ENCODE measurements at places on chromosomes 1 and 21. TPM values are rescaled to one million over a fixed set of nuclear protein-coding genes. Genes with fewer than 3 reads are reported as not detected.
A peak's percentile ranks its signal among the peaks of the same experiment; 100 is the strongest.

Gene GBP3
- 14.3 TPM for total RNA-seq

DNA sequence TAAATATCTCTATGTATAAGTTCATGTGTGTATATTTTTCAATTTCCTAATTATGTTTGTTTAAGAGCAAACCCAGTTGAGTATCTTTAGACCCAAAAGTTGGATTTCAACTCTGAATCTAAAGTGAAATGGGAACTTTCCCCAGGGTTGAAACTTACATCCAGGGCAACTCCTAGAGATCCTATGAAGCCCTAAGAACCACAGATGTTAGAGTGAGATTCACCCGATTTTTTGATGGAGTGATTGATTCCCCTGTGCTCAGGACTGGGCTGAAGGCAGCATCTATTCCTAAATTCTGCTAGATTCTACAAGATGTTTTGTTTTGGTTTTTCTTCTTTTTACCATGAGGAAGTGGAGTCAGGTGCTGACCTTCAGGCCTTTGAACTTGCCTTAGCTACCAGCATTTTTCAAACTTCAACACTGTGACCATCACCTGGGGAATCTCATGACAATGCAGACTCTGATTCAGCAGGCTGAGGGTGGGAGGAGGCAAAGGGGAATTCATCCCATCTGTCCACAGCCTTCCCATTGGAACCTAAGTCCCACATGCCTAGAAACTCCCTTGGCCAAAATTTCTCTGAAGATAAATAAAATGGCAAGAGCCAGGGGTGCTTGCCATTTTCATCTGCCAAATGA lies 145.5 kb downstream of the ETS2 start:
- no peak for DNase-seq

Gene DPT
- 30.2 TPM for total RNA-seq

Gene PLA2G2C
- total RNA-seq: not detected

DNA sequence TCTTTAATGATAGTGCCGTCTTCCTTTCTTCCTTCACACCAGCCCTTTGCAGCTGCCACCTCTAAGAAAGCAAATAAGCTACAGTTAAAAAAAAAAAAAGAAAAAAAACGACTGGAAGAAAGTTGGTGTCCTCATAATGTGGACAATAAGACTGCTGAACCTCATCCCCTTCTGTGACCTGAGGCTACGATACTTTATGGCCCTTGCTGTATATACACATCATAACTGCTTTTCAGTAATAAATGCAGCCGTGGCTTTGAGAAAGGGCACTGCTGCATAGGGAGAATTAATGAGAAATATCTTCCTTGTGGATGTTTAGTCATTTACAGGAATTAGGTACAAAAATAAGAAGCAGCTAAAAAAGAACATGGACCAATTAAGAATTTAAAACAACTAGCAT lies 333.8 kb upstream of the ADGRL2 start:
- no peak for DNase-seq

Gene CELA2B
- not detected for total RNA-seq

- no peak for DNase-seq
Observed at GRCh38 chr1:11558276-11558675, 79.3 kb downstream of the DISP3 start.

GRCh38 chr1:238674316-238674715 lies 712.1 kb upstream of the CHRM3 start:
- DNase-seq: no peak

- no peak for DNase-seq
Observed at GRCh38 chr1:15684042-15684461, at the start of gene PLEKHM2. Gene PLEKHM2 (plus strand): TSS chr1:15684320. CDS start chr1:15684559, 239 bp downstream.

DNA sequence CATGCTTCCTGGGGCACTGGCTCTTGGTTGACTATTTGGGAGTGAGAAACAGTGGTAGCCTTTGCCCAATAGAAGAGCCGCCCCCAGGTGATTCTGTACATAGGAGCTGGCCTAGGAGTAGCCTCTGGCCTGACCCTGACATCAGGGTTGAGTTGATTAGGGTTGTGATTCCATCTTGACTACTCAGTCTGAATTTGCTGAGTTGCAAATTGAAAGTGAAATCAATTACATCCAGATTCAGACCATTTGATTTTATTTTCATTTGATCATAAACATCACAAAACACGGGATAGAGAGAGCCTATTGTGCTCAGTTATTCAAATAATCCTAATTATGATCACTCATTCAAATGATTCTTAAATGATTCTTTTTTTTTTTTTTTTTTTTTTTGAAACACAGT lies 253.2 kb downstream of the KIF26B start:
- DNase-seq: no peak

DNA sequence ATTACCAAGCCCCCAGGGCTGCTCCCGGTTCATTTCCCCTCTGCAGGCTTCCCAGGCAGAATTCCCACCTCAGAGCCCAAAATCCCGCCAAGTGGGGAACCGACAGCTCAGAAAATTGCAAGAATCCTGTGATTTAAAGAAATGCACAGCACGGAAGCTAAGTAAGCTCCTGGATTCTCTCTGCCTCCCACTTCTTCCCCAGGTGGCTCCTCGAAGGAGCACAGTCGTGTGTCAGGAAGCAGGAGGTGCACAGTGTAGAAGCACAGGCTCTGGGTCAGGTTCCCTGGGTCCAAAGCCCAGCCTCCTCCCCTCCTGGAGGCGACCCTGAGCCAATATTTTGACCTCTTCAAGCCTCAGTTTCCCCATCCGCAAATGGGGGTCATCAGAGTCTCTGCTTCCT lies 74.7 kb downstream of the FBXO2 start:
- no peak for DNase-seq

GRCh38 chr21:30623362-30623761 lies 2.9 kb downstream of the KRTAP20-4 start:
- no peak for DNase-seq

DNA sequence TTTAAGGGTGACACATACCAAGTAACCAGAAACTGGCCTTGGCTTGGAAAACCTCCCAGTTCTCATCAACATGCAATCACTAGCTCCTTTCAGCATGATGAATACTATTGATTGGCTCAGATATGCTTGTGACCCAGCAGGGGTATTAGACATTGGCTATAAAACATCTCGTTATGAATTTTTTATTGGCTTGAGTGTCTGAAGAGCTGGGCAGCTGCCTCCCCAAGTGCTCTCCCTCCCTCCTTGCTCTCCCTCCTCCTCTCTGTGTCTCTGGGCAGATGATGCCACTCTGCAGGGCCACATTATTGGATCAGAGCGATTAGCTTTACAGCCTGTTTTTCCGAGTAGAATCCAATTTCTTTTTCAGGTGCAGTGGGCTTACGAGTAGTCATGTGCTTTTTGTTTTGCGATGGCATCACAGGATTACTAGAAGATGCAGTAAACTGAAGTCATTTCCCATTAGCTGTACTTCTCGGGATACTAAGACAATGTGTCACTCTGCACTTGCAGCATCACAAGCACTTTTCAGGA lies 79.3 kb upstream of the ATF3 start:
- DNase-seq: no peak

- peak; percentile 54 for DNase-seq
Observed at GRCh38 chr1:204465546-204466415, 28.8 kb downstream of the PIK3C2B start.

GRCh38 chr1:184820218-184820750 lies 65.6 kb upstream of the EDEM3 start:
- DNase-seq: no peak

- no peak for DNase-seq
Observed at GRCh38 chr1:56780128-56780750, 39.0 kb downstream of the FYB2 start.

GRCh38 chr1:84689514-84690396 lies 506 bp downstream of the SSX2IP start:
- peak; percentile 83 for DNase-seq

Gene ALPL
- 17.6 TPM for total RNA-seq

GRCh38 chr1:171221665-171222591 lies 26.4 kb upstream of the FMO1 start:
- no peak for DNase-seq

Gene AZIN2
- 5.8 TPM for total RNA-seq

DNA sequence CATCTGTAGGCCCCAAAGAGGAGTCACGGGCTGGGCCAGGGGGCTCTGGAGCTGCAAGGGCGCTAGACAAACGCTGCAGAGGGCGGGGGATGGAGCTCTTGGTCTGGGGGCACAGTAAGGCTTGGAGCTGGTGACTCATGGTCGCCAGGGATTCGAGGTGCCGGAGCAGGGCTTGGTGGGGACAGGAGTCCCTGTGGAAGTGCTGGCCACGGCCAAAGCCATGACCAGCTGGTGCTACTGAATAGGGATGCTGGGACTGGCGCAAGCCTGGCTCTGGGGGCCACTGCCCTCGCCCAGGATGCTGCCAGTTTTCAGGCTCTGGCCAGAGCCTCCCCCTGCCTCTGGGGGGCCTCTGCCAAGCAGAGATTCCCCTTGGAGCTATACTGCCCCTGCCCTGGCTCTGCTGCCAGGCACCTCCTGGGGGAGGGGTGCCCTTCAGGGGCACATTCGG lies 25.2 kb downstream of the SPOCD1 start:
- DNase-seq: peak; percentile 72

Gene ZNF648
- not detected for total RNA-seq

DNA sequence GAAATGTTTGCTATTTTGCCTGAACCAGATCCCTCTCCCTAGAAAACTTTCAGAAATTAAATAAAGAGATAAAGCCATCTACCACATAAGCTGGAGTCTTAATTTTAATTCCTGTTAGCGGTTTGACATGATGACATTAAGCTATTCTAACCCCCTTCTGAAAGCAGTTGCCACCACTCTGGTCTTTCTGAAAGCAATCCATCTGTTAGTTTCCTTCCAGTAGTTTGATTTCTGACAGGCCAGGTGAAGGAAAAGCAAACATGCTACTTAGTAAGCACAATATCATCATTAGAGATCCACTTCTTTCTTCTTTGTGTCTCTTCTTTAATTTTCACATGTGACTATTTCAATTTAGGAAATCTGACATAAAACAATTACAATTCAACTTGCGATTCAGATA lies 39.9 kb downstream of the RGL1 start:
- DNase-seq: no peak

Measured in chondrocyte (in vitro differentiated cells).